ENCODE measurements at places on chromosomes 7 and 10.

DNA sequence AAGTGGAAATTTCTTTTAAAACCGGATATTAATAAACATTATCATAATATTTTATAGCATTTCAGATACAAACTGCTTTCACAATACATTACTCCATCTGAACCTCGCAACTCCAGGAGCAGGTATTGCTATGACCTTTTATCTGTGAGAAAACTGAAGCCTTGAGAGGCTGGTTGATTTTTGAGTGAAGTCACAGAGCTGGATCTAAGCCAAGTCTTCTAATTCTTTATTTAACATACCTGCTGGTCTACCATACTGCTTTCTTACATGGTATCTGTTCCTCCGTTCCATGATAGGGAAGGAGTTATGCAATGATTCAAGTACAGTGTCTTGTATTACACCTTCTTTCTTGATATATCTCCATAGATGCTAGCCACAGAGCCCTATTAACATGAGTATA, 37.4 kb upstream of the ITGB8 start:
- DNase-seq, result no peak

DNA sequence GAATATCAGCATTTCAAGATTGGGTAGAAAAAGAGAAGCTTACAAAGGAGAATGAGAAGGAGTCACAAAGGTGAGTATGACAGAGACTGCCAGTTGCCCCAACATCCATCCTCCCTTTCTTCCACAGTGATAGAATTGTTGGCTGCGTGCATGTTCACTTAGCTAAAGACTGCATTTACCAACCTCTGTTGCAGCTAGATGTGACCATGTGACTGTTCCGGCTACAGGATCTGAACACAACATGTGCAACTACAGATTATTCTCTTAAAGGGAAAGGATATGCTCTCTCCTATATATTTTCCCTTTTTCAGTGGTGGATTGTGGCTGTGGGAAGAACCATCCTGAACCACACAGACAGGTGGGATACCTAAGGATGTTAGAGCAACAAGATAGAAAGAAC, 60.5 kb upstream of the ZNRF2 start:
- no peak for DNase-seq

DNA sequence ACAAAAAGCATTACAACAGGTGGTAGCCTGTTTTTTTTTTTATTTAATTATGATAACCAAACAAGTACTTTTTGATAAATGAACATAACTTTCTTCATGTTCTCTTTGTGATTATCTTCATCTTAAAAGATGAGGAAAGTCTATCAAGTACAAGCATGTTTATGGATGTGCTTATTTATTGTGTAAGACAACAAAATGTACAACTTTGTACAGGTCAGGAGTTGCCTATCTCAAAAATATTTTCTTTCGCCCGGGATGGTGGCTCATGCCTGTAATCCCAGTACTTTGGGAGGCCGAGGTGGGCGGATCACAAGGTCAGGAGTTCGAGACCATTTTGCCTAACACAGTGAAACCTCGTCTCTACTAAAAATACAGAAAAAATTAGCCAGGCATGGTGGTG, 17.0 kb downstream of the MPP7 start:
- no peak for DNase-seq

GRCh38 chr7:24751484-24751883, 5.8 kb downstream of the GSDME start:
- DNase-seq, result no peak

- DNase-seq, result no peak
These were observed 93.1 kb downstream of the ADARB2 start for GRCh38 chr10:1644191-1644711.

DNA sequence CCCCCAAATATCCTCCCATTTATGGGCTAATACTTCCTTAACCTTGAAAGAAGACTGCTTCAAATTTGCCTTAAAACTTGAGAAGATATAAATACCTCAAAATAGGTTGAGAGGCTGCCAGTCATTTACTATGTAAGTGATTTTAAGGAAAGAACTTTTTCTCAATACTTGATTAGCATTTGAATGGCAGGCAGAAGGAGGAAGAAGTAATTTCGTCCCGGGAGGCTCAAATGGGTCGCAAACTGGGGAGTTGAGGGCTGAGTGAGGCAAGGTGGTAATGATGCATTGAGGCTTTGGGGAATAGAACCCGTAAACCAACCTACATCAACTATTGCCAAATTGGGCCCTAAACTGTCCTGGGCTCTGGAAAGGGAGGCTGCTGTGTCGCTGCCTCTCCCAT, 11.1 kb downstream of the CAMK1D start:
- DNase-seq, result no peak

GRCh38 chr10:67988606-67989005, 86.5 kb downstream of the HERC4 start:
- DNase-seq, result no peak

- DNase-seq, result no peak
These were observed 34.8 kb downstream of the AHR start for GRCh38 chr7:17333221-17333620.

DNA sequence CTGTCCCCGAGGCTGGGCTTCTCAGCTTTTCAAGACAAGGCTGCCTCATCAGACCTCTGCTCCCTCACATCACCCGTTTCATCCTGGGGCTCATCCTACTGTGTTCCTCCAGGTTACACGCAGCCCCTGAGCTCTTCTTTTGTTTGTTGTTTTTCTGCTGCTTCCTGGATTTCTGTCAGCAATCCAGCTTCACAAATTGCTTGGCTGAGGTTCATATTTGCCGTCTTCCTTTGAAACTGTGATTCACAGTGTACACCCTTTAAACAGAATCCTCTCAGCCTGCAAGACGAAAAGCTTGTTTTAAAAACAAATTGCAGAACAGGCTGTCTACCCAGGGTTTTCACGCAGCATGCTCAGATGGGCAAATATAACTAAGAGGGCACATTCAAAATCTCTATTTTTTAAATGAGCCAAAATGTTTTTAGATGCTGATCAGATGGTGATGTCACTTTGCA, 39.1 kb upstream of the PARD3 start:
- DNase-seq, result no peak

DNA sequence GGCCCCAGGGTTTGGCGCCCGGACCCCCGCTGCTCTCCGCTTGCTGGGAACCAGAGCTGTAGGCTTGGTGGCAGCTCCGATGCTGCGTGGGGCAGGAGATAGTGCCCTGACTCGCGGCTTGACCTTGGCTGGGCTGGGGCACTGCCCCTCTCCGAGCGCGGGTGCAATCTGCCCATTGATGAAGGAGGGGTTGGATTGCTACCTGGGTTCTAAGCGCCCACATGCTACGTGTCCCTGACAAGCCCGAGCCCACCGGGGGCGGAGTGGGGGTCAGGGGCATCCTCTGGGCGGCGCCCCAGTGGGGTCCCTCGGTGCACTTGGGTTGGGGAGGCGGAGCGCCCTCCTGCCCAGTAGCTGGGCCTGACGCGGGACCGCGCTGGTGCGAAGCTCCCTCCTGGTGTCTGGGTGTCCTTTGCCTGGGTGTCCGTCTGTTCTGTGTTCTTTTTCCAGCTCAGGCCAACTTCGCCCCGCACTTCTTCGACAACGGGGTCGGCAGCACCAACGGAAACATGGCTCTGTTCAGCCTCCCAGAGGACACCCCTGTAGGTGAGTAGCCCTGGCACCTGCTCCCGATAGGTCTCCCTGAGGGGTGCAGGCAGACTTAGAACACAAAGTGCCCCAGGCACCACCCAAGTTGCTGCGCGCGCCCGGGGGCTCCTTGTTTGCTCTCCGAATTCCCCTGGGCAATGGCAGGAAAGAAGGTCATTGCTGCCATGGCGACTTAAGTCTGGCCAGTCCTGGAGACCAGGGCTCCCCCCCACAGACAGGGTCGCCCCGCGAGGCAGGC, 900 bp downstream of the CDHR1 start:
- DNase-seq, result no peak

DNA sequence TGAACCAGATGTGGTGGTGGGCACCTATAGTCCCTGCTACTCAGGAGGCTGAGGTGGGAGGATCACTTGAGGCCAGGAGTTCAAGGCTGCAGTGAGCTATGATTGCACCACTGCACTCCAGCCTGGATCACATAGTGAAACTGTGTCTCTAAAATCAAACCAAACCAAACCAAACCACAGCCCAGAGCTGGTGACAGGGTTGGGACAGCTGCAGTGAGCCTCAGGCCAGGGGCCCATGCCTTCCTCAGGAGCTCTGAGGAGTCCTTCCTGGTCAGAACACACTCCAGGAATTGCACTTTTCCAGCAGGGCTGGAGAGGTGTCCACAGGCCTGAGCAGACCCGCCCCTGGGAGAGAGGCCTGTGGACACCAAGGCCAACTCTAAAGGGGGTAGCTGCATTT, 32.5 kb upstream of the OCM2 start:
- DNase-seq, result no peak

- DNase-seq, result no peak
These were observed 121.0 kb downstream of the EPC1 start for GRCh38 chr10:32225976-32226375.

GRCh38 chr7:155287284-155287935, 10.3 kb upstream of the INSIG1 start:
- DNase-seq, result no peak

- no peak for DNase-seq
These were observed 15.8 kb upstream of the LYZL2 start for GRCh38 chr10:30645340-30645827.
